ENCODE measurements at places on chromosomes 16 and 17.

- DNase-seq = no peak
Measured at GRCh38 chr17:60934723-60935122, 257.1 kb downstream of the BCAS3 start.

DNA sequence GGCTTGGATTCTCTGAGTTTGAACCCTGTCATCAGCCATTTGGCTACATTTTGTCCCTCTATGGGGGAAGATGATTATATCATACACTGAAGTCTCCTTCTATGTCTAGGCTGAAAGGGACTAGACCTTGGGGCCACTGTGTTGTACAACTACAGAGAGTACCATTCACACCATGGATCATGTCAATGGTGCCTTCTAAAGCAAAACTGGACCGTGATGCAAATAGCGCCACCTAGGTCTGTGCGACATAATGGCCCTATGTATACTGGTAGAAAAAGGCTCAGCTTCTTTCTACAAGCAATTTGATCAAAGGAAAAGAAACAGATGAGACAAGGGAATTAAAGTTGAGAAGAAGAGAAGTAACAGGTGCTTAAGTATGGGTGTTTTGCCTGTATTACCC, 100.7 kb downstream of the LYRM1 start:
- no peak for DNase-seq

DNA sequence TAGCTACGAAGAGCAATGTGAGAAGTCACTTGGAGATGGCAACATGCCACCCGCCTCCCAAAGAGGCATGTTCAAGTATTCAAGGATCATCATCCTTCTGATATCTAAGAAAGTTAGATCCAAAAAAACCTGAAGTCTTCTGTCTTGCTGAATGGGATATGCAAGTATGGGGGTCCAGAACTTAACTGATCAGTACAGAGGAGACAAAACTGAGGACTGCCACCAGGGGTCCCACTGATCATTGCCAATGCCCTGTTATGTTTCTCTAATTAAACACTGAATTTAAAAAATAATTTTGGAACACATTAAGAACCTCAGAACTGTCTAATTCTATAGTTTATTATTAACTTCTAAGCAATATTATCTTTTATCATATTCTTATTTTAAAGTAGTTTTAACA, 99.7 kb downstream of the CDH8 start:
- DNase-seq = no peak

- DNase-seq = no peak
Measured at GRCh38 chr17:74045608-74046280, 157.7 kb upstream of the RPL38 start.

DNA sequence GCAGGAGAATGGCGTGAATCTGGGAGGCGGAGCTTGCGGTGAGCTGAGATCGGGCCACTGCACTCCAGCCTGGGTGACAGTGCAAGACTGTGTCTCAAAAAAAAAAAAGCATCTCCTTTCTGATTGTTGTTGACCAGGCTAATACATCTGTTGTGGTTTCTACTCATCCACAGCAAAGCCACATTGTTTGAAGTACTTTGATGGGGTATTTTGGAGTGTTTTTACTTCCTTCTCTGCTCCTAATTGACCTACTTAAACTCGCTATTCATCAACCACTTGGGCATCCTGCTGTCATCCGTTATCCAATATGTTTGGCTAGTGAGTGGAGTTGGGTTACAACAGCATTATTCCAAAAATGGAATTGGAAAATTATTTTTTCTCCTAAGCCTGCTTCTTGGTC, 3.5 kb upstream of the CDC27 start:
- no peak for DNase-seq

DNA sequence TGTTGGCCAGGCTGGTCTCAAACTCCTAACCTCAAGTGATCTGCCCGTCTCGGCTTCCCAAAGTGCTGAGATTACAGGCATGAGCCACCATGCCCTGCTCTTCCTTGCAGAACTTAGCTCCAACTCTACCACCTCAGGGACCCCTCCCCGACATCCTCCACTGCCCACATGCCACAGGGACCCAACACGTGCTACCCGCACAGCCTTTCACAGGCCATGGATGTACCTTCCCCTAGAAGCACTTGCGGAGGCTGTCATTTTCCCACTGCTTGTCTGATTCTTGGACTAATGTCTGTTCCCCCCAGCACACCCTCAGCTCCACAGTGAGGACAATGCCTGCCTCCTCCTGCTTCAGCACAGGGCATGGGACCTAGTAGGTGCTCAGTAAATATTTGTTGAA, 147.4 kb downstream of the ZNF423 start:
- no peak for DNase-seq

Data from omental fat pad (tissue), 4 donors.